ENCODE measurements at places on chromosomes 7 and 10.

DNA sequence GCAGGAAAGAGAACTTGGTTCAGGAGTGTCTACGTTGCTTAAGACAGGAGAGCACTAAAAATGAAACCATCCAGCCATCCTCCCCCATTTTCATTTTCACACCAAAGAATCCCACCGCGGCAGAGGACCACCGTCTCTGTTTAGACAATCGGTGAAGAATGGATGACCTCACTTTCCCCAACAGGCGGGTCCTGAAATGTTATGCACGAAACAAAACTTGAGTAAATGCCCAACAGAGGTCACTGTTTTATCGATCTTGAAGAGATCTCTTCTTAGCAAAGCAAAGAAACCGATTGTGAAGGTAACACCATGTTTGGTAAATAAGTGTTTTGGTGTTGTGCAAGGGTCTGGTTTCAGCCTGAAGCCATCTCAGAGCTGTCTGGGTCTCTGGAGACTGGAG, 1.4 kb upstream of the IL6 start:
- no peak for DNase-seq

DNA sequence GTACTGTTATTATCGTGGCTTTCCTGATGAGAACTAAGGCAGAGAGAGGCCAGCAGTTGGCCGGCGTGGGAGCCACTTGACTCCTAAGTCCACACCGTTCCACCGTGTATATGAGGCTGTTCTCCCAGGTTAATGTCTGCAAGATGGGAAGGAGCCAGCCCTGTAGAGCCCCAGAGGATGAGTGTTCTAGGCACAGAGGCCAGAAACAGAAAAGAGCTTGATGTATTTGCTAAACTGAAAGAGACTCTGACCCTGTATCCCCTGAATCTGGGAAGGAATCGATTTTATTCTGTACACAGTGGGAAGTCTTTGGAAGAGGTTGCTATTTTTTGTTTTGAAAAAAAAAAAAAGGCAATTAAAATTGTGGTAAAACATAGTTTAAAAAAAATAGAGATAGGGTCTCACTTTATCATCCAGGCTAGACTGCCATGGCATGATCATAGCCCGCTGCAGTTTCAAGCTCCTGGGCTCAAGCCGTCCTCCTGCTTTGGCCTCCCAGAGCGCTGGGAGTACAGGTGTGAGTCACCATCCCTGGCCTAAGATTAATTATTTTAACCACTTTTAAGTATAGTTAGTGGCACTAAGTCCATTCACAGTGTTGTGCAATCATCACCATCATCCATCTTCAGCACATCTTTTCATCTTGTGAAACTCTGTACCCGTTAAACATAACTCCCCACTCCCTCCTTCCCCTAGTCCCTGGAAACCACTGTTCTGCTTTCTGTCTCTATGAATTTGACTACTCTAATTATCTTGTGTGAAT, 348.8 kb downstream of the SDK1 start:
- DNase-seq: no peak

GRCh38 chr7:27774717-27775328, 34.9 kb downstream of the TAX1BP1 start:
- DNase-seq: no peak

DNA sequence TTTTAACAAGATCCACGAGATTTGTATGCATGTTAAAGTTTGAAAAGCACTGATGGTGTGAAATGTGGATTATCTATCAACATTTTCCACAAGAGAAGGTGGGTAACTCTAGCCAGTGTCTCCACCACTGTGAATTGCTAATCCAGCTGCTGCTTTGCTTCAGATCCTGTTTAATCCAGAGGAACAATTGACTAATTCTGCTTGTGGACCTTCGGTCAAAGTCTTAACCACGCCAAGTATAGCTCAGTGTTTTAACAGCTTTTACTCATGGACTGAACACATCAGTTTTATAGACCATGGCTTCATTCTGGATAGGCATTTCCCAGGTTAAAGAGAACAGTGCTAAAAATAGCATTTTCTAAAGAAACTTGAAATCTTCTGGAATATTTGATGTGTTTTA, 23.5 kb downstream of the ADK start:
- no peak for DNase-seq

- no peak for DNase-seq
These were observed 32.0 kb downstream of the GBX1 start for GRCh38 chr7:151135525-151135845.

- DNase-seq: peak; percentile 10
These were observed 75.1 kb downstream of the DNAH11 start for GRCh38 chr7:21617916-21618390.

DNA sequence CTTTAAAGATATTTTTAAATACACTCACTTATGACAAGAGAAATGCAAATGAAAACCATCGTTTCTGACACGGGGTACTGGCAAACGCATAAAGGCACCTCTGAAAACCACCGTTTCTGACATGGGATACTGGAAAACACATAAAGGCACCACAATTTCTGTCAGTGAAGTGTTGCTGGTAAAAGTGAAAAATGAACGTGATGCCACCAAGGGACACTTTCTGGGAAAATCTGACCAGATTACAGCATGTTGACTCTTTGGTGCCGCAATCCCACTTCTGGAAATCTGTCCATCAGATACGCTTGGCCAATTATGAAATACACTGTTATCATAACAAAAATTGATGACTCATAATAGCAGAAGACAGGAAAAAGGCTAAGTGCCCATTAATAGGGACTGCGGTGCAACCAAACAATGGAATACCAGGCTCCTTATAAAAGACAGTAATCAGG, 131.7 kb downstream of the ZMYND11 start:
- no peak for DNase-seq

GRCh38 chr7:1055956-1056784, 11.8 kb downstream of the GPR146 start:
- no peak for DNase-seq

GRCh38 chr7:134593530-134594392, 44.9 kb downstream of the AKR1B15 start:
- peak; percentile 41 for DNase-seq
